GM23338 (cell line): ENCODE measurements at places on chromosomes 5 and 9.

GRCh38 chr5:68251386-68251785 is 35.8 kb downstream of the PIK3R1 start:
- no peak for DNase-seq

- DNase-seq = no peak
Observed at GRCh38 chr5:179008667-179009066, 13.5 kb upstream of the GRM6 start.

DNA sequence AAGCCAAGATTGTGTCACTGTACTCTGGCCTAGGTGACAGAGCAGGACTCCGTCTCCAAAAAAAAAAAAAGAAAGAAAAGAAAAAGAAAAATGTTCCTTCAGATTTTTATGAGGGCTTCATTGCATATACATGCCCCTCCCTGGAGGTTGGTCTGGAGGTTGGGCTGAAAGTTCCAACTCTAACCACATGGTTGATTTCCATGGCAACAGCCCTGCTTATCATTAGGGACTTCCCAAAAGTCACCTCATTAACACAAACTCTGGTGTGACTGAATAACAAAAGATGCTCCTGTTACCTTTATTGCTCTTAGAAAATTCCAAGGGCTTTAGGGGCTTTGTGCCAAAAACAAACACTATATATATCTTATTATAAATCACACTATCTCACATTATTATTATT is 113.8 kb downstream of the TMC1 start:
- peak; percentile 82 for DNase-seq

DNA sequence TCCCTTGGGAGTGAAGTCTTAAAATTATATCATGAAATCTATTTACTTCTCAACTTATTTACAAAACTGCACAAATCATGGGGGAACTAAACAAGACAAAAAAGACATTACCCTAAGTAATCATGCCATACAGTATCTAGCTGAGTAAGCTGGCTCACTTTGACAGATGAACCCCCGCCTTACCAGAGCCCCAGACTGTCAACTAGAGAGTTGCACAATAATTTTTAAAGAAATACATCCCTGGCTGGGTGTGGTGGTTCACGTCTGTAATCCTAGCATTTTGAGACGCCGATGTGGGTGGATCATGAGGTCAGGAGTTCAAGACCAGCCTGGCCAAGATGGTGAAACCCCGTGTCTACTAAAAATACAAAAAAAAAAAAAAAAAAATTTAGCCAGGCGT is 62.3 kb downstream of the LPAR1 start:
- no peak for DNase-seq

GRCh38 chr5:109907731-109908130 is 218.0 kb downstream of the MAN2A1 start:
- DNase-seq = no peak

DNA sequence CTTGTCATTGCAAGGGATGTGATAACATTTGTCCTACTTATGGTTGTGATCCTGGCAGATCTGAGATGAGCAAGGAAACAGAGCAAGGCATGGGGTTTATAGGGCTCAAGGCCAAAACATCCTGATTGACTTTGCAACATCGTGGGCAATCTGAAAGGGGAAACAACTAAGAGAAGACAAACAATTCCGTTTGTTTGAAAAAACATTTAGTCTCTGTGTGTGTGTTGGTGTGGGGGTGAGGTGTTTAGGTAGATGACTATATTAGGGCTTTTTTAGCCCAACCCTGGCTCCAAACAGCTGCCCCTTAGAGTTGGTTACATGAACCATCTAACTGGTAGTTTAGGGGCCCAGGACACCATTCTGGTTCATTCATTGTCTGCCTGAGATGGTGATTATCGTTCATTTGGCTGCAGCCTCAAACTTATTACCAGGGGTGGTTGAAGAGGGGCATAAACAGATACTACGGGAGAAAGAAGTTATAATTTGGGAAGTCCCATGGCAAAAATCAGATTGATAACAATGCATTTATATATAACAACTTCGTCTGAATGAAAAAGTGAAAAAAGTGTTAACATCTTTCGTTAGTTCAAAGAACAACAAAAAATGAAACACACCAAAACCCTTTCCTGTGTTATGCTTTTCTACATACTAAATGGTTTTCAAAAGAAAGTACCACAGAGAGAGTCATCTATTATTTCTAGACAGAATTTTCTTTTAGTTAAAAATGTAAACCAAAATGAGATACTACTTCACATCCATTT is 5.7 kb downstream of the FYB1 start:
- DNase-seq = no peak

GRCh38 chr9:107878462-107878861 is 388.9 kb upstream of the KLF4 start:
- no peak for DNase-seq

DNA sequence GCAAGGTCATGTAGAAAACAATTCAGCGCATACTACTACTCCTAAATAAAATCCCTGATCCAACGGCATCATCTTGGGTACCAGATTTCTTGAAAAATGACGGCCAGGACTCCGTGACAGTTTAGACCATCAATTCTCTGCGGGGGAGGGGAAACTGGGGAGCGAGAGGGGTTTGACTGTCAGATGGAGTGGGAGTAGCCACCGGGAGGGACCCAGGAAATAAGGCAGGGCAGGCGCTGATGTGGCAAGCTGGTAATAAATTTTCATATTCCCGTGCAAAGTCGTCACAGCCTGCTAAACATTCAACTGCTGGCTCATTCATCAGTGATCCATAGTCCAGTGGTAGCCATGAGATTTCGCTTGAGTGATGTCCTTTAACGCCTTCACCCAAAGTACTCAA is 457 bp upstream of the CDH18 start:
- DNase-seq = no peak

GRCh38 chr5:79992891-79993657 is 2.0 kb upstream of the MTX3 start:
- DNase-seq = no peak

GRCh38 chr5:103668281-103668680 is 105.7 kb upstream of the NUDT12 start:
- DNase-seq = no peak

GRCh38 chr5:41115281-41115680 is 44.1 kb upstream of the MROH2B start:
- DNase-seq = peak; percentile 2

DNA sequence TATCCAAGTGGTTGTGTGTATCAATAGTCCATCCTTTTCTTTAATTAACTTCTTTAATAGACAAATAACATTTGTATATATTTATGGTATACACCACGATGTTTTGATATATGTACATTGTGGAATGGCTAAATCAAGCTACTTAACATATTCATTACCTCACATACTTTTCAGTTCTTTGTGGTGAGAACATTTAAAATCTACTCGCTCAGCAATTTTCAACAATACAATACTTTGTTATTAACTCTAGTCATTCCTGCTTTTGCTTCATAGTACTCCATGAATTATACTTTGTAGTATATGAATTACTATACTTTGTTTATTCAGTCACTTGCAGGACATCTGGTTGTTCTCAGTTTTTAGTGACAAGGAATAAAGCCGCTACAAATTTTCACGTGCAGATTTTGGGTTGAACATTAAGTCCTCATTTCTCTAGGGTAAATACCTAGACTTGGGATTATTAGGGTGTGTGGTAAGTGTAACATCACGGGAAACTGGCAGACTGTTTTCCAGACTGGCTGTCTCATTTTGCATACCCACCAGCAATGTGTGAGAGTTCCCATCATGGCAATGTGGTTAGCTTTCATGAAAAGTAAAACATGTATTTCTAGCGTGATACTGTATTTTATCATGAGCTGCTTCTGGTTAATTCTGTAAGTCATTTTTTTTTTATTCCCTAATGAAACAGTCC is 354.4 kb upstream of the WWC1 start:
- no peak for DNase-seq

DNA sequence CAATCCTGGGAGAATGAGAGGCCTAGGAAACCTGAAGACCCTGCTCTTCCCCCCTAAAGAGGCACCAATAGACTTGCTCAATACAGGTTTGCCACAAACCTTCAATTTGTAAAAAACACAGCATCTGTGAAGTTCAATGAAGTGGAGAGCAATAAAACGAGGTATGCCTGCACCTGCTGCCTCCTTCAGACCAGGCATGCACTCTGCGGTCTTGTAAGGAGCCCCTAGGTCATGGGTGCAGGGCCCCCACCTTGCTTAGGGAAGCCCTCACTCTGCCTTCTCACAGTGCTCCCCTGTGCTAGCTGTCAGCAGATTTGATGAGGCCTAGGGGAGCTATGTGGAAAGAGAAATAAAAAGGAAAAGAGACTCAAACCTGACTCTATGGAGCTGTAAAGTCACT is 72.1 kb upstream of the GALNT10 start:
- DNase-seq = no peak

- DNase-seq = no peak
Observed at GRCh38 chr9:72140586-72140985, 8.7 kb upstream of the GDA start.

DNA sequence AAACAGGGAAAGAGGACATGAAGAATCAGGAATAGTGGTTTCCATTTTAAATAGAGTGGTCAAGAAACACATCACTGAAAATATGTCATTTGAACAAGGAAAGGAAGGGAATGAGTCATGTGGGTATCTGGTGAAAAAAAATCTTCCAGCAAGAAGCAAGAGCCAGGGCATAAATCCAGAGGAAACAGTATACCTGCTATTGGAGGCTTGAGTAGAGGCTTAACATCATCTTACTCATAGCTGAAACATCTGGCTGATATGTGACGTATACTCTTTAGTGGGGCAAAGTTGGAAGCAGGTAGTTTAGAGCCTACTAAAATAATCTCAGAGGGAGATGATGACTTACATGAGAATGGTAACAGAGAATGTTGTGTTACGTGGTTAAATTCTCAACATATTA is 517.2 kb downstream of the CAAP1 start:
- DNase-seq = no peak

- no peak for DNase-seq
Observed at GRCh38 chr9:94079236-94079635, 5.0 kb upstream of the PTPDC1 start.

GRCh38 chr5:144275329-144275728 is 104.7 kb downstream of the KCTD16 start:
- peak; percentile 19 for DNase-seq

DNA sequence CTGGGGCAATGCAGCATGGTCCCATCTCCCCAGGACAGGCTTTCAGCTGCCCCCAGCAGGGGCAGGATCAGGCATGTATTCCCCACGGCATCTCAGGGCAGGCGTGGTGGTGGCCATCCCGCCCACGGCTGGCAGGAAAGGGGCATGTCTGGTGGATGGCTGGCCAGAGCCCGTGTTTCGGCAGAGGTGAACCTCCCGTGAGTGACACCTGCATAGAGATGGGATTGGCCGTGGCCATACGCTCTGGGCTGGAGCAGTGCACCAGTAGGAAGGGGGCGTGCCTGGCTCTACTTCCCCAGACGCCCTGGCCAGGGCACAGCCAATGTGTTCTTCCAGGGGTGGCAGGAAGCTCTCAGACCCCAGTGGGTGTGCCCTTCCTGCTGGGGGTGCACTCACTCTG is 139.1 kb downstream of the ZNF354C start:
- DNase-seq = no peak

GRCh38 chr9:108618906-108619550 is 236.8 kb downstream of the ACTL7B start:
- no peak for DNase-seq

DNA sequence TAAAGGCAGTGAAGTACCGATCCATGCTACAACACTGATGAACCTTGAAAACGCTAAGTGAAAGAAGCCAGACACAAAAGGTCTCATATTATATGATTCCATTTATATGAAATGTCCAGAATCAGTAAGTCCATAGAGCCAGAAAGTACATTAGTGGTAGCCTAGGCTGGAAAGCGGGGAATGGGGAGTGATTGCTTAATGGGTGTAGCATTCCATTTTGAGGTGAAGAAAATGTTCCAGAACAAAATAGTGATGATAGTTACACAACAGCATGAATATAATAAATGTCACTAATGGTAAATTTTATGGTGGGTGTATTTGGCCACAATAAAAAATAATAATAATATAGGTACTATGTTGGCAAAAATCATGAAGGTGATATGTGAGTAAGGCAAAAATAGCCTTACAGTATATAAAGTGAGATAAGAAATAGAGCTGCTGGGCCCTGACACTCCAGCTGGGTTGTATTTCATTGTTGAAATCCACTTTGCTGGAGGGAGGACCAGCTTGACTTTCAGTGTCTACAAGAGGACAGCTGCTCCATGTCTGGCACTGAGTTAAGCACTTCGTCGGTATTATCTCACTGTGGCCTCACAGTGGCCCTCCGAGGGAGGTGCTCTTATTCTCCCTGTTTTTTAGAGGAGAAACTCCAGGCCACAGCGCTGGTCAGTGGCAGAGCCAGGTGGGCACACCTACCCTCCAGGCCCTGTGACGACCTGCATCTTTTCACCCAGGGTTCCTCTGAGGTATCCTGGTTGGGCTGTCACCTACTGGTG is 22.4 kb upstream of the ANGPTL2 start:
- DNase-seq = no peak
